ENCODE measurements at places on chromosomes 7 and 10.

- no peak for DNase-seq
These were observed 96.8 kb downstream of the PRLHR start for GRCh38 chr10:118498623-118499022.

DNA sequence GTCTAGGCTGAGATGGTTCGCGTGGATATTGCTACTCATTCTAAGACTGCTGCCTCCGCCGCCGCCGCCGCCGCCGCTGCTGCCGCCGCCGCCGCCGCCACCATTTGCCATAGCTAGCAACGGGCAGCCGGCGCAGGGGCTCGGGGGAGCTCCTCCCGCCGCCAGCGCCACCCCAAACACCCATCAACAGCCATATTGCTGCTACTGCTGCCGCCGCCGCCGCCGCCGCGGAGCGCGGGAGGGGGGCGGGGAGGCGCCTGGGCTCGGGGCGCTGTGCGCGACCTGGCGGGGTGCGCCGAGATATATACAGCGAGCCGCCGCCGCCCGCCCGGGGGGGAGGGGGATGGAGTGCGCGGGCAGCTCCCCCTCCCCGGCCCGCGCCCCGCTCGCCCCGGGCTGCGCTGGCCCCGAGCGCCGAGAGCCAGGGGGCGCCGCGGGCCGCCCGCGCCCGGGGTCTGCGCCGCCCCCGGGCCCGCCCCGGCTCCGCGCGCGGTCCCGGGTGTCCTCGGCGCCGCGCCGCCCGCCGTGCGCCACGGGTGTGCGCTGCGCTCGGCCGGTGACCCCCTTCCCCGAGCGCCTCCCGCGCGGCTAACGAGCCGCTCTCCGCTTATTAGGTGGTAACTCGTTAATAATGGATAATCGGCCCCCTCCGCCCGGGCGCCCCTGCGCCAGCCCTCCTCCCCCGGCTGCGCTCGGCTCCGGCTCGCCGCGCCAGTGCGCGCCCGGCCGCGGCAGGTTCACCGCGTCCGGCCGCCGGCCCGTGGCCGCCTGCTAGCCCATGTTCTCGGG, at the start of gene KCNMA1:
Gene KCNMA1 (minus strand): TSS at position 277 of the 789 bp plus-strand sequence.
- DNase-seq: peak; percentile 73

GRCh38 chr10:58622246-58622645, 109.6 kb downstream of the BICC1 start:
- DNase-seq: no peak

DNA sequence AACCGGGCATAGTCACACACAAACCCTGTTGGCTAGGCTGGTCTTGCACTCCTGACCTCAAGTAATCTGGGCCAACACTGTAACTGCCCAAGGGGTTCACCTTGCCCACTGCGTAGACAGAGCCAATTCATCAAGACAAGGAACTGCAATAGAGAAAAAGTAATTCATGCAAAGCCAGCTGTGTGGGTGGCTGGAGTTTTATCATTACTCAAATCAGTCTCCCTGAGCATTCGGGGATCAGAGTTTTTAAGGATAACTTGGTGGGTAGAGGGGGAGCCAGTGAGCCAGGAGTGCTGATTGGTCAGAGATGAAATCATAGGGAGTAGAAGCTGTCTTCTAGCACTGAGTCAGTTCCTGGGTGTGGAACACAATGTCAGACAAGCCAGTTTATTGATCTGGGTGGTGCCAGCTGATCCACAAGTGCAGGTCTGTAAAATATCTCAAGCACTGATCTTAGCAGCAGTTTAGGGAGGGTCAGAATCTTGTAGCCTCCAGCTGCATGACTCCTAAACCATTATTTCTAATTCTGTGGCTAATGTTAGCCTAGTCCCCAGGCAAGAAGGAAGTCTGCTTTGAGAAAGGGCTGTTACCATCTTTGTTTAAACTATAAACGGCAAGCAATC, 15.6 kb upstream of the FXYD4 start:
- no peak for DNase-seq

DNA sequence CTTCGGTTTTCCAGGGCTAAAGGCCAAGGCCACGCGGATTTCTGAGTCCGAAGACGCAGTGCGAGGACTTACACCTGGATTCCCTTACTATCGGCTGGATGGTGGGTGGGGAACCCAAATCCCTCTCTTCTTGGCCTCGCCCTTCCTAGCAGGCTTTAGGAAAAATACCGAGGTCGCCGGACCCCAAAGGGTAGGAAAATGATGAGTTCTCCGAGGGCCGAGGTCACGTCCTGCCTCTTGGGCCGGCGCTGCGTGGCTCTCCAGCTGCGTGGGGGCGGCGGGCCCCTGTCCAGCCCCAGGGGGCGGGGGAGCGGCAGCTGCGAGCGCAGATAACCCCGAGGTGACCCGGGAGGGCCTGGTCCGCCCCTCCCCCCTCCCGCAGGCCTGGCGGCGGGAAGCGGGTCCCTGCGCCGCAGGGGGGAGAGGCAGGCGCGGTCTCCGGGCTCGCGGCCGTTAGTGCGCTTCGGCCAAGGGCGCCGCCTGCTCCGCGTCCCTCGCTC, 805 bp upstream of the HMX3 start:
- DNase-seq: peak; percentile 30

DNA sequence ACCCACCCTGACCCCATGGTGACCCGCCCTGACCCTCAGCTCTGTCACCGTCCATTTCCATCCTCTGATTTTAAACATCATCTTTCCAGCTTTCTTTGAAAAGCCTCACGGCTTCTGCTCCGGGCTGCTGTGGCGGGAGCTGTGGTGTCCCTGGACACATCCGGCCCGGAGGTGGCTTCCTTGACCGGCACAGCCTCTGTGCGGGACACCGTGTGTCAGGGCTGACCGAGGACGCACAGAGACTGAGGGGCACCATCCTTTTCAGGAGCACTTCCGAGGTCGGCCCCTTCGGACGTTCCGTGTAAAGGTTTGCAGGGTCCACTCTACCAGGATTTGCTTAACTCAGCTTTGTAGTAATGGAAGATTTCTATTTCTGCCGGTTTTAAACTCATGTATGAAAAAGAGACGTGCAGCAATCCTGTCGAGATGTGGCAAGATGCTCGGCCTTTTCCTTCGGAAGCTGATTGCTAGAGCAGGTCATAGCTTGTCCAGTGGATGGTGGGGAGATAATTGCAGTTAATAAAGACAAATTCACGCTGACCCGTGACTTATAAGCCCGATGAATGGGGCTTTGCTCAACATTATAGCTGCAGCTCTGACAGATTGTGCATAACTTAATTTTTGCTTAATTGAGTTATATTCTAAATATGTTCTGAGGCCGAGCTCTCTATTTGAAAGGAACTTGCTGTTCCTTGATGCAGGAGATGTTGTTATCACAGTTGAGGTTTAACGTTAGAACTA, 54.4 kb upstream of the CFAP46 start:
- DNase-seq: no peak

GRCh38 chr7:158847451-158847866, 8.9 kb upstream of the DYNC2I1 start:
- no peak for DNase-seq

- DNase-seq: peak; percentile 76
These were observed 313.1 kb downstream of the CALN1 start for GRCh38 chr7:72098807-72099580.

- no peak for DNase-seq
These were observed 45.2 kb downstream of the PNLIPRP3 start for GRCh38 chr10:116472891-116473290.

GRCh38 chr10:70052462-70053217, at the start of gene MACROH2A2:
MACROH2A2 (plus strand) TSS chr10:70052846; CDS start chr10:70075659, 22,813 bp downstream.
- DNase-seq: peak; percentile 87

GRCh38 chr7:87059525-87060287, at the start of gene ELAPOR2:
ELAPOR2 (minus strand) TSS chr7:87059654; CDS start chr7:87059513, 141 bp downstream.
- DNase-seq: peak; percentile 86

DNA sequence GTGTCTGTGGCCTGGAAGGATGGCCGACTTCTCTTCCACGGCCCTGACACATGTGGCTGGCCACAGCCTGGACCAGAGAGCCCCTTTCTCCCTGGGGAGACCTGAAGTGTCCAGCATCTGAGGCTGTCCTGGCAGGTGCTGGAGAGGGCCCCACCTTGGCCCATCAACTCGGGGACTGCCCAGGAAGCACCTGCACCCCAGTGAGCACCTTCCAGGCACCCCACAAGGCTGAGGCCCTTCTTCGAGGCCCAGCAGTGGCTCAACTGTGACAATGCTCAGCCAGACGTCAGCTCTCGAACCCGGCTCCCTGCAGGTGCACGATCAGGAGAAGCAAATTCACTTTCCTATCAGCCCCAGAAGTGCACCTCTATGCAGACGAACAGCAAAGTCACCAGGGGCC, 24.3 kb downstream of the RGS10 start:
- DNase-seq: no peak

Measured in right hindlimb (tissue), 1 donor.